ENCODE measurements at places on chromosomes 5 and 9. TPM values are rescaled to one million over a fixed set of nuclear protein-coding genes. Genes with fewer than 3 reads are reported as not detected.

IDNK gene
- not detected for total RNA-seq

DNA sequence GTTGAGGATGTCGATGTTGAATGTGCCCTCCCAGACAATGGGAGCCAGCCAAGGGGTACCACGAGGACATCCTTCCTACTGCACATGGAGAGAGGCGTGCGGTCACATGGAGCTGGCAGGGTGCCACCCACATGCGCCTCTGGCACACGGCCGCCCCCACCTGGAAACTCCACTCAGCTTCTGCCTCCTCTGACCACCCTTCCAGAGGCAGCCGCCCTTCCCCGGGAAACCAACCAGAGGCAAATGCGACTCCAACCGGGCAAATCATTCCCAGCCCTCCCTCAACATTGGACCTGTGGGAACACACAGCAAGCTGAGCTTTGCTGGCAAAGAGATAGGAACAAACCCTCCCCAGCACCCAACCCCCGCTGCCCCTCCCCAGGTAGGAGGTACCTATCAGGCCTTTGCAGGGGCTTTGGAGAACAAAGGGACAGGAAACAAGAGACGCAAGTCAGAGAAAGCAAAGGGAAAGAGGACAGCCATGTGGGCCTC lies 17.5 kb downstream of the ABO start:
- DNase-seq: no peak
- no peaks in the 10 kb centered on the region for H3K27me3 ChIP-seq

GRCh38 chr9:77375956-77376532 lies 198.7 kb downstream of the VPS13A start:
- H3K4me1 ChIP-seq: no peaks in the 10 kb centered on the region
- H3K27ac ChIP-seq: no peak overlapping the region
- H3K27me3 ChIP-seq: no peaks in the 10 kb centered on the region
- no peak overlapping the region for H3K4me3 ChIP-seq
- no peak for DNase-seq
- peaks cover 4% of the 10 kb centered on the region for H3K36me3 ChIP-seq

SLC34A1 gene
- not detected for total RNA-seq

GRCh38 chr9:131027872-131028179 lies 18.9 kb downstream of the LAMC3 start:
- no peak for DNase-seq
- no peaks in the 10 kb centered on the region for H3K27me3 ChIP-seq
- H3K27ac ChIP-seq: no peak overlapping the region
- H3K36me3 ChIP-seq: no peaks in the 10 kb centered on the region
- H3K4me3 ChIP-seq: no peak overlapping the region
- no peaks in the 10 kb centered on the region for H3K4me1 ChIP-seq

CCNJL gene
- 29.8 TPM for total RNA-seq

GRCh38 chr5:7852542-7852941 lies 1.6 kb upstream of the CFAP90 start:
- H3K4me3 ChIP-seq: no peak overlapping the region
- H3K27ac ChIP-seq: no peak overlapping the region
- peaks cover 40% of the 10 kb centered on the region for H3K27me3 ChIP-seq
- H3K36me3 ChIP-seq: no peaks in the 10 kb centered on the region

GGTA1 gene
- total RNA-seq: not detected

Data from transverse colon (tissue), 4 donors.